ENCODE measurements at places on chromosomes 3 and 15.

DNA sequence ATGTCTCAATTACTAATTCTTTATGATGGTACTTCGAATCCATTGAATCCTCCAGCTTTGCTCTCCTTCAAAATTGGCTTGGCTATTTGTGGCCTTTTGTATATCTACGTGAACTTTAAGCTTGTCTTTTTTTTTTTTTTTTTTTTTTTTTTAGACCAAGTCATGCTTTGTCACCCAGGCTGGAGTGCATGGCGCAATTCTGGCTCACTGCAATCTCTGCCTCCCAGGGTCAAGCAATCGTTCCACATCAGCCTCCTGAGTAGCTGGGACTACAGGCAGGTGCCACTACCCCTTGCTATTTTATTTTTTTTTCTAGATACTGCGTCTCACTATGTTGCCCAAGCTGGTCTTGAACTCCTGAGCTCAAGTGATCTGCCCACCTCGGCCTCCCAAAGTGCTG, 7.7 kb upstream of the DIPK2A start:
- no peak for DNase-seq

- DNase-seq = no peak
These were observed 53.1 kb upstream of the XCR1 start for GRCh38 chr3:46080124-46080968.

DNA sequence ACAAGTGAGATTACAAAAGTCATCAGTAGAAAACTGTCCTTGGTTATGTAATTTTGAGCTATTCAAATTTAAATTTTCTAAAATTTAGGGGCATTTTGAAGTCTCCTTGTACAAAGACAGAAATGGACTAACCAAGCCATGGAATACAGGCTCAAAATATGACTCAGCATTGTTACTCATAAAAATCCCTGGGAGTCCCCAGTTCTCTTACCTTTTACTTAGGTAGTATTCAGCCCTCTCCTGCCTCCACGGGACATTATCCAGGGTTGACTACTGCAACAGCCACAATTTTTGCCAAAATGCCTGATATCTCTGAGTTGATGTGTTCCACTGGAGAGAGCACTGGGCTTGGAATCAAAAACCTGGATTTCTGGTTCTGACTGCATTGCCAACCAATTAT, 25.0 kb downstream of the CLDN18 start:
- no peak for DNase-seq

DNA sequence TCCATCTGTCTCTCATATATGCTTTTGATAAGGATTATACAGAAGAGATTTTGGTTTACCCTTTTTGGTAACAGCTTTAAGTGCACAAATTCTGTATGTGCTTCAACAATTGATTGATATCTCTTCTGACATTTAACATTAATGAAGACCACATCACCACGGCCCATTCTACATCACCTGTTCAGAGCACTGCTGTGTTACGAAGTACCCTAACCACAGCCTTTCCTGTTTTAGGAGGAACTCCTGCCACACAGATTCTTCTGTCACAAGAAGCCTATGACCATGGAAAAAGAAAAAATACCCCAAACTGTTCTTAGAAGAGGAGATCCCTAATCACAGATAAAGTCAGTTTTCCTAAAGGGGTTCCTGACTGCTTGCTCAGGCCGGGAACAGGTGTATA, 170.1 kb downstream of the NSUN3 start:
- DNase-seq = no peak

- no peak for DNase-seq
These were observed 41.1 kb upstream of the AP3B2 start for GRCh38 chr15:82750831-82751180.
